ENCODE measurements at places on chromosomes 2 and 18.

DNA sequence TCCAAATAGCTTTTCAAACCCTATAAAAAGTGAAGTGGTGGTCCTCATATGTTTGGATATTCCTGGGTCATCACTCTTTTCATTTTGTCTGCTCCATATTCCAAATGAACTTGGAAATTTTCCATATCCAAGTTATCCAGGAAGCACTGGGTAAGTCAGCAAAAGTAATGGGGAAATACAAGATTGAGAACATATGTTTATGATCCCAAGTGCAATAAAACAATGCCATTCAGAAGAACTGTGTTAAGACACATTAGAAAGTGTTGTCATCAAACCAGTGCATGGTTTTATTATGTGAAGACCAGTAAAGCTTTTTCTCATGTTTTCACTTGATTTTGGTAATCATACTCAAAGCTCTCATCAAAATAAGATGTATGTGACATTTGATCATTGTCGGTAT lies 363.4 kb downstream of the RPRM start:
- DNase-seq: no peak

- DNase-seq: no peak
These were observed 34.1 kb upstream of the ZDBF2 start for GRCh38 chr2:206240327-206240726.

DNA sequence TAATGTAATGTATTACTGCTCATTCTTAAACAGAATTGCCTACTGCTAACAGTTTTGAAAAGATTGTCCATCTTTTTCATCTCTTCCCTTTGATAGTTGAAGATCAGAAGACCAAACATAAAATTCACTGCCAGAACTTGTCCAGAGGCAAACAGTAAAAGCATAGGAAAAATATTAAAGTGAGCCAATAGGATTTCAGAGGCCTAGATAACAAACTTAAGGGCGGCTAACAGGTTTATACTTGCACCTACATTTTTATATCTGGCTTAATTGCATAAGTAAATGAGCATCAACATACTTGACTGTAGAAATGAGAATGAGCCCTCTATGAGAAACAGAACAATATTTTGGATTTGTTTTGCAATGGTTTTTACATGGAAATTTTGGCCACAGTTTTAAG lies 30.3 kb downstream of the ZC3H15 start:
- DNase-seq: no peak

GRCh38 chr2:173122936-173123335 lies 47.3 kb downstream of the MAP3K20 start:
- DNase-seq: no peak

DNA sequence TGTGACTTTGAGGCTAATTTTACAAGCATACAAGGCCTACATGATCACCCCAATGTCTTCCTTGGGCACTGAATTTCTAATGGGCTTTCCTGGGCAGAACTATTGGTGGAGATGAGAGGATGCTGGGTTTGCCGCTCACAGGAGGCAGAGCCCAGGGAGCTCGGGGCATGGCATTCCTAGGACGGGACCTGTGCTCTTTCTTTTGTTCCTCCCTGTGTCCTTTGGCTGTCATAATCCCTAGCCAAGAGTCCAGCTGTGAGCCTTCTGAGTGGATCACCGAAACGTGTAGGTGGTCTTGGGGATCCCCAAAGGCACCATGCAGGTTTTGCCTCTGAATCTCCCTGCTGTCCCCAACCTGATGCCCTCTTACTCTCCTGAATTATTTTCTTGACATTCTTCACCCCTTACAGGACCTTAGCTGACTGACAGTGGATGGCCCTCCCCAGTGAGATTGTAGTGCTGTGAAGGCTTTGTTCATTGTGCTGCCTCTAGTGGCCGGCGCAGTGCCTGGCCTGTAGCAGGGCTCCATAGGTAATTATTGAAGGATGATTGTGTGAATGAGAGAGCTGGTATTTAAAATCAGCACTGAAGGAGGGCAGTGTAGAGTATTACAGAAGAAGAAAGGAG lies 221.9 kb downstream of the ZNF407 start:
- DNase-seq: no peak

GRCh38 chr18:48599391-48599790 lies 60.6 kb downstream of the CTIF start:
- no peak for DNase-seq

GRCh38 chr2:81389203-81389602 lies 1084.7 kb upstream of the LRRTM1 start:
- no peak for DNase-seq

GRCh38 chr2:237876532-237876931 lies 17.1 kb downstream of the RAMP1 start:
- DNase-seq: no peak

GRCh38 chr2:129201696-129202095 lies 777.8 kb upstream of the RAB6C start:
- no peak for DNase-seq

GRCh38 chr2:238290091-238290509 lies 1.7 kb upstream of the PER2 start:
- DNase-seq: peak; percentile 56

GRCh38 chr2:23837871-23838270 lies 89.1 kb downstream of the ATAD2B start:
- no peak for DNase-seq

DNA sequence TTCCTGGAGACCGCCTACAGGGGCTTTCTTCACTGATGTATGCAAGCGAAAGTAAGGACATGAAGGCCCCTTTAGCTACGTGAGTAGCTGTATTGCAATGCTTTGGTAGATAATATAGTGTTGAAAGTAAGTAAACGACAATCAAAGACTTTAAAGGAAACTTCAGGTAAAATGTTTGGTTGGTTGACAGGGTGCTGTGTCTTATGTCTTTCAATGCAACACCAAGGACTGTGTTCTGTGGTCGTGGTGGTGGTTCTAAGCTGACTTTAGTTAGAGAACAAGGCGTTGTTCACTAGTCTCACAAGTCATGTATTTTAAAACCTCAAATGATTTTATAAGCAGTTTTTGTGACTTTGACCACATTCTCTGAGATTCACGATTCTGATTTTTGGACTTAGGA lies 58.0 kb upstream of the CABYR start:
- no peak for DNase-seq

DNA sequence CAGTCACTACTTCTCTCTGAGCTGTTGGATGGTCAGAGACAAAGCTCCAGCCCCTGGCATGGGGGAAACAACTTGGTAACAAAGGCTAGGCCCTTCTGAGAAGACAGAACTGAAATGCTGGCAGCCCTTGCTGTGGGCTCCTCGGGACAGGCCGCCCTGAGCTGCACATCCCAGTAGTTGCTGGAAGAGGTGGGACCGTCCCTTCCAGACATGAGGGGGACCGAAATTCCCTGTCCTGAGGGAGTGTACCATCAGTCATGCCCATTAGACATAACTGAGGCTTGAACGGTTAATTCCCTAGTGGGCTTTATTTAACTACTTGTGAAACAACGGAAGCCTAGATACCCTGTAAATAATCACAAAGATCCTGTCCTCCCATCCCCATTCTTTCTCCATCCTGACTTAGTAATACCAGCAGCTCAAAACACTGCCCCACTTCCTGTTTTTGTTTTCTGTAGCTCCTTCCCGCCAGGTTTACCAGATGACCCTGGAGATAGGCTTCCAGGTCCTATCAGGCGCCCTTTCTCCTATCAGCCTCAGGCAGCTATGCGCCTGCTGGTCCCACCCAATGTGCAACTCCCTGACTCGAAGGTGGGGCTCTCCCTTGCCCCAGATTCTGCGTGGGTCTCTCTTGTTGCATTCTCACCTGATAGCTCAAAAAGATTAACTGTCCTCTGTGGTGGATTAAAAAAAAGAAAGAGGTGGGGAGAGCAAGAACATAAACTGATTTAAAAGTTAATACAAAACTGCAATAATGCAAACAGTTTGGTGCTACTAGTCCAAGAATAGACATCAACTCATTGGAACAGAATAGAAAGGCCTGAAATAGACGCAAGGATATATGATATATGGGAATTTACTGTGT lies 37.0 kb upstream of the NT5DC4 start:
- no peak for DNase-seq

GRCh38 chr2:45446016-45446415 lies 165.1 kb downstream of the SRBD1 start:
- no peak for DNase-seq

- DNase-seq: peak; percentile 2
These were observed 26.9 kb upstream of the INSIG2 start for GRCh38 chr2:118061135-118061955.

- no peak for DNase-seq
These were observed 12.1 kb downstream of the NEURL3 start for GRCh38 chr2:96493072-96493471.

- DNase-seq: no peak
These were observed 72.3 kb upstream of the RIOK3 start for GRCh38 chr18:23380817-23381216.

DNA sequence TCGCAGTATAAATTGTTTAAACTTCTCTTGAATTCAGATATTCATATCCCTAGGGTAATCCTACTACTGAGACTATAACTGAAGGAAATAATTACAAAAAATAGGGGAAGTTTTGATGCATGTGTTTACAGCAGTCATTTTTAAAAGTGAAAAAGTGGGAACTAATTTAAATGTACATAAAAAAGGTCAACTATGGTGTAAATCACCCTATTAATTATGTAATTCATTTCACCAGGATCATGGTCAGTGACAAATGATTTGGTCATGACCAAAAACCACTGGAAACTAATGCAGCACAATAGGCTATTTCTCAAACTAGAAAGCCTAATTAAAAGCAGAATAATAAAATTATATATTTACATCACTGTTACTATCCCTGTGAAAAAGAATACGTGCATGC lies 5.0 kb upstream of the CNGA3 start:
- DNase-seq: no peak

- no peak for DNase-seq
These were observed 796.1 kb downstream of the EPHA4 start for GRCh38 chr2:220775856-220776488.
